HuH-7 (cell line): ENCODE measurements at places on chromosomes 7 and 10.
A peak's percentile ranks its signal among the peaks of the same experiment; 100 is the strongest.

GRCh38 chr10:73494877-73495225, 973 bp downstream of the PPP3CB start:
- no peak for DNase-seq

DNA sequence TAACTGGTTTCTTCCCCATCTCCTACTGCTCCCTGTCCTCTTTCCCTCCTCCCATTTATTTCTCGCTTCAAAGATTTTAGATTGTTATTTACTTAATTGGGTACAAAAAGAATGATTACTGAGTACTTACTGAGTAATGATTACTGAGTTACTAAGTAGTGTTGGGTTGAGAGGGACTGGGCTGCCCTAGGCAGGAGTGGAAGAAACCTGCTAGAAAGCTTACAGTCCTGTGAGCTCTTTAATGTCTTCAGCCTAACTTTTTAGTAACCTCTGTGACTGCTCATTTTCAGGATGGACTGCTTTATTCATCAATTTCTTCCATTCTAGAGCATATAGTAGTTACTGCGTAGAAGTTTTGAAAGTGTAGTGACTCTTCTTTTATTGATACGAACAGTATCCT, 7.6 kb downstream of the PHF14 start:
- no peak for DNase-seq

GRCh38 chr7:107972941-107973376, 30.0 kb downstream of the LAMB1 start:
- DNase-seq, result no peak

- DNase-seq, result no peak
These were observed 188.8 kb downstream of the PARD3 start for GRCh38 chr10:34626158-34626880.

DNA sequence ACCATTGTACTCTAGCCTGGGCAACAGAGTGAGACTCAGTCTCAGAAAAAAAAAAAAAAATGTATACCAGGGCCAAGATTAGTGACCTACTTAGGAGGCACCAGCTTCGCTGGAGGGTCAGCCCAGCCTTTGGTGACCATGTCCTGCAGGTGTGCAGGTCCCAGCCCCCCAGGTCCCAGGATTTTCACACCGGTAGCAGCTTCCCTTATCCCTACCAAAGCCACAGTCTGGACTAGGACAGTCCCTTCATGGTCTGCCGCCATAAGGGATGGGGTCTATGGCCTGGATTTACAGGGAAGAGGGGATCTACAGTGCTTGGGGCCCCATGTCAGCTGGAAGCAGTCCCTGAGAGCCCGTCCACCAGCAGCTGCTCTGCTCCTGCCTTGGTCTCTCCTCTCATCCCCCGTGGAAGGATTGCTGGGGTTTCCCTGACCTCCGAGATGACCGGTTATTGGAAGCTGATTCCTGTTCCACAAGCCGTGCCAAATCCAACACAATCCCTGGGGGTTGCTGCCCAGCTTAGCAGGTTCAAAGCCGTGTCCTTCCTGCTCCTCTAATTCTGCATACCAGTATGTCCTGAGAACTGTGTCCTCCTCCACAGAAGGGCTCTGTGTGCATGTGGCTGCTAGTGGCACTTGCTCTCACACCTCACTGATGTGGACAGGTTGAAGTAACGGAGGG, 11.0 kb upstream of the NDUFB2 start:
- no peak for DNase-seq

DNA sequence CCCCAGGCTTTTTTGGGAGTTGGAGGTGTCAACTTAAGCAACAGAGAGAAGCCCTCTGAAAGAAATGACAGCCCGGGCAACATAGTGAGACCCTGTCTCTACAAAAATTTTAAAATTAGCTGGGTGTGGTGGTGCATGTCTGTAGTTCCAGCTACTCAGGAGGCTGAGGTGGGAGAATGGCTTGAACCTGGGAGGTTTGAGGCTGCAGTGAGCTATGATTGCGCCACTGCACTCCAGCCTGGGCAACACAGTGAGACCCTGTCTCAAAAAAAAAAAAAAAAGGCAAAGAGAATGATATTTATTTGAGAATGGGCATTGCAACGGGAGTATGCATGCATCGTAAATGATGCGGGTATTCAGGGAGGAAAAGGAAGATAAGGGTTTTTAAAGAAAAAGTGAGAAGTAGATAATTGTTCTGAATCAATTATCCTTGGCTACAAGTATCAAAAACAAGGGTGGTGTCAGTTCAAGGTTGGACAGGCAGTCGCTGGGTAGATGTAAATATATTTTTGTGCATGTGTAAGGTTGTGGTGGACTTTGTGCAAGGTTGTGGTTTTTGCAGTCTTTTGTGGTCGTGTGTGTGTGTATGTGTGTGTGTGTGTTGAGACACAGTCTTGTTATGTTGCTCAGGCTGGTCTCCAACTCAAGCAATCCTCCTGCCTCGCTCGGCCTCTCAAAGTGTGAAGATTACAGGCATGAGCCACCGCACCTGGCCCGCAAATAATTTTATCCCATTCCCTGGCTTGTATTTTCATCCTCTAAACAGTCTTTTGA, 65.6 kb downstream of the COL26A1 start:
- no peak for DNase-seq

GRCh38 chr7:51160990-51161615, 155.5 kb downstream of the COBL start:
- peak; percentile 57 for DNase-seq

DNA sequence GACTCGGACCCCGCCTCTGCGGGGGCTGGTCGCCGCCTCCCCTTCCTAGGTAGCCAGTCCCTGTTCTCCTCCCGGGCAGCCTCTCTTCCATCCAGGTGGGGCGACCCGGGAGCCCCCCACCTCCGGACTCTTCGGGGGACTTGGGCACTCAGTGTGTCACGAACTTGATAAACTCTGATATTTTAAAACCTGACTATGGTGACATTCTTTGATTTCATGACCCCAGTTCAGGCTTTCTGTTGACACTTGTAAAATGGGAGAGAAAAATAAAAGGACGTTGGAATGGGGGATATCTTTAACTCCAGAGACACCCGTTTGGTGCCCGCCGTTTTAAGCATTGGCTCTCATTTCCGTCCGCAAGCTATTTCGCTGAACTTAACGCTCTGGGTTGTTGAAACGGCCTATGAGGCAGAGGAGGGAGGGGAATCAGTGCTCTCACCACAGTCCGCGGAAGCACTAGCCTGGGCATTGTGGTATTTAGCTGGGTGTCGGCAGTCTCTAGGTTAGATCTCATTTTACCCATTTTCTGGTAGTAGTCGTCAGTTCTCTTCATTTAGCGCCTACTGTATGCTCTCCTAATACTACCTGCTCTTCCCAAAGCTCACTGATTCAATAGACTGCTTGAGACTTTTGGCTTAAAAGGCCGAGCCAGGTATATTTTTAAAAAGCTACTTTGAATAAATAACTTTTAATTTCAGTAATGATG, 738 bp downstream of the VPS26A start:
- peak; percentile 39 for DNase-seq

DNA sequence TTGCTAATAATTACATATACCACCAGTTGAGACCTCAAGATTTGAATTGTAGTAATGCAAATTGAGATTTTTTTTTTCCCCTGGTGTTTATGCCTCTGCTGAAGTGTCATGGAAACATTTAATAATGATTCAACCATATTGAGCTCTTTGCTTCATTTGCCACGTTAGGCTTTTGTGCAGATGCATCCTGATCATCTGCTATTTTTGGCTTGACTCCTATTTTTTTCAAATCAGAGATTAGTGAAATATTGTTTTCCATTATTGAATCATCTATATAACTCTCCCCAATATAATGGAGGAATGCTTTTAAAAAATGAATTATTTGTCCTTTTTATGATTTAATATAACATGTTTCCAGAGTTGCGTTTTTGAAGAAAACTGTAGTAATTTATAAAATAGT, 115.1 kb downstream of the SRI start:
- DNase-seq, result no peak

DNA sequence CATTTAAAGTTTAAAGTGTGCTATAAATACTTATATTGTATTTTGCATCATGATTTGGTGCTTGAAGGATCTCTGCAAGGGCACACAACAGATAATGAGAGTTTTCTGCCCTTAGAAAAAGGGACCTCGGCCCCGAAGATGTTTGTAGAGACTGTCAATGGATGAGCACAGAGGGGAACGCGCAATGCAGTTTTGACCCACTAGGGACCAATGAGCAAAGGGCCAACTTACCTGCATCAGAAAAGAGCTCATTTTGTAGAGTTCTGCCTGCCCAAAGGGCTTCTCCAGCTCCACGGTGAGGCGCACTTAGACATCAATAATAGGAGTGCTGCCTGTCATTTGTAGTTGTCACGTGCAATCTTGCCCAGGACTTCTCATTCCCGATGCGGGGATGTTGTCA, 91.1 kb downstream of the BUB3 start:
- no peak for DNase-seq

DNA sequence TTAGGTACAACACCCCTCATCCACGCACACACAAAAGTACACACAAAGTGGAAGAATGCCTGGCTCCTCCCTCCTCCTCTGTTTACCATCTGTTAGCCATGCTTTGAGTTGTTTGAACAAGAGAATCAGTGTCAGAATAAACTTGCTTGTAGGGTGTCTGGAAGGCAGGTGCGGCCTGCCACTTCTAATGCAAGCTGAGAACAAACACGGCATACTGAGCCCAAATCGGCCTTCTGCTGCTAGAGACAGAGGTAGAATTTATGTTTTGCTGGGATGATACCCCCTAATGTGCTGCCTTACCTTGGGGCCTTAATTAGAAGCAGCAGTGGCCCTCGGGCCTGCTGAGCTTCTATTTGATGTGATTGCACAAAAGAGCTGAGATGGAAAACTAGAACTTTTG, 24.9 kb upstream of the FAM180A start:
- no peak for DNase-seq

DNA sequence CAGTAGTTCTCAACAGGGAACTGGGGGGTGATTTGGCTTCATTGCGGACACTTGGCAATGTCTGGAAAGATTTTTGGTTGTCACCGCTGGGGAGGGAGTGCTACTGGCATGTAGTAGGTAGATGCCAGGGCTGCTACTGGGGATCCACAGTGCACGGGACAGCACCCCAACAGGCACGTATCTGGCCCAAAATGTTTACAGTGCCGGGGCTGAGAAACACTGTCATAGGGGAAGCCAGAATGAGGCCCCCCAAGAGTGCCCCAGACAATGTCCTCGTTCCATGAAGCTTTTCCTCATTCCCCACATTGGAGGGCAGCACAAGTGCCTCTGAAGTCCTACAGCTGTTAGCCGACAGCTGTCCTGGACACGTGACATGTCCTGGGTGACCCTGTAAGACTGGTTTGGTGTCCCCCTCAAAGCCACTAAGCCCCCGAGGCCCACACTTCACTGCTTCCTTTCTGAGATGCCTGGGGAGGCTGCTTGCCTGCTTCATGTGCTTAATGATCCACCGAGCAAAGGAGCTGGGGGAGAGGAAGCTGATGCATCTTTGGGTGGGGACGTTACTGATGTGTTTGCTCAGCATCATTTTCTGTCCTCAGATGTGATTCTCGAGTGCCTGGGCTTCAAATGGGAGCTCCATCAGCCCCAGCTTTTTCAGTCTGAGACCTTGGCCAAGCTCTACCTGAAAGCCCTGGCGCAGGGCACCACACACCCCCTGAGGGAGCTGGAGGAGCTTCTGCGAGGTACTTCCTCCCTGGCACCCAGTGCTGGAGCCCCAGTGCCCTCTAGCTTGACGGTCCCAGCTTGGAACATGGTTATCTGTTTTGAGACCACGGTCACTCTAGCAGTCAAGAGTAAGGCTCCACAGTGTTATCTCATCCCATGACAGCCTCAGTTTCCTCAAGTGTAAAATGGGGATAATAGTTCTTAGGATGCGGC, 14.7 kb downstream of the BTBD16 start:
- DNase-seq, result no peak

DNA sequence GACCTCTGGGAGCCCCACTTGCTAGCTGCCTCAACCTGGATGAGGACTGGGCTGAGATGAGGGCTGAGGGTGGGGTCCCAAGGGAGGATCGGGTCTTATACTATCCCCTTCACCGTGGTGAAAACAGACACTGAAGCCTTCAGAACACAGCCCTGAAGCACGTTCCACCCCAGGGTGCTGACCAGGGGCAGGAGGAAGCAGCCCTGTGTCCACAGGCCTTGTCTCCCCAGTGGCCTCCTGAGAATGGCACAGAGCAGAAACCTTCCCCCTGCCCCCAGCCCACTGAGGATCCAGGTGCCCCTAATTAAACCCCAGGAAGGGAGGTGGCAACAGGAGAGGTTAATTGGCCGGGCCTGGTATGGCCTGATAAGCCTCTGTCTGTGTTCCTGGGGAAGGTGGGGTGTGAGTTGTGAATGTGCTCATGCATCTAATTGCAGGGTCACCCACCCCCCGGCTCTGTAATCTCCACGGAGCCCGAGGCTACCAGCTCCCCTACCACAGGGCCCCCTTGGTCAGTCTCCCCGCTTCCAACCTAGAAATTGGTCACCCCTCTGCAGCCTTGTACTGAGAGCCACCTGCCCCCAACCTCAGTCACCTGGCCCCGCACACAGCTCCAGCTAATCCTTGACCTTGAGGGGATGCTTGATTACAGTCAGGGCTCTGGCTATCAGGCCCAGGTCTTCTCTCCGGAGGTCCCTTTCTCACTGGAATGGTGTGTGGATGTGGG, 159.0 kb upstream of the UNC5B start:
- no peak for DNase-seq

DNA sequence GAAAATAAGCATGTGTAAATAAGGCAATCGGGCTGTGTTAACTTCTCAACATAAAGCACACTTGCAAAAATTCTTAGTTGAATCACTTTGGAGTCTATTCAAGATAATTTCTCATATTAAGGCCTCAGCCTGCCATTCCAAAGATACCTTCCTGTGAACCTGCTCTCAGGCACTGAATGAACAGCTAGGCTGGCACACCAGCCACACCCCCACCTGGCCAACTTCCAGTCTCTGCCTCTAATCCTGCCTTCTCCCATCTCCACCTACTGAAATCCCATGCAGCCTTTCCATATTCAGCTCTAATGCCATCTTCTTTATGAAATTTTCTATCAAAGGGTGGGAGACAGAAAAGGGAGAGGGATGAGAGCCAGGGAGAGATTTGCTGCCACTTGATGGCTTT, 17.1 kb upstream of the MACROH2A2 start:
- no peak for DNase-seq

- no peak for DNase-seq
These were observed 104.7 kb downstream of the FGFR2 start for GRCh38 chr10:121493521-121493920.

- DNase-seq, result no peak
These were observed 10.6 kb downstream of the INTS1 start for GRCh38 chr7:1493571-1493970.

DNA sequence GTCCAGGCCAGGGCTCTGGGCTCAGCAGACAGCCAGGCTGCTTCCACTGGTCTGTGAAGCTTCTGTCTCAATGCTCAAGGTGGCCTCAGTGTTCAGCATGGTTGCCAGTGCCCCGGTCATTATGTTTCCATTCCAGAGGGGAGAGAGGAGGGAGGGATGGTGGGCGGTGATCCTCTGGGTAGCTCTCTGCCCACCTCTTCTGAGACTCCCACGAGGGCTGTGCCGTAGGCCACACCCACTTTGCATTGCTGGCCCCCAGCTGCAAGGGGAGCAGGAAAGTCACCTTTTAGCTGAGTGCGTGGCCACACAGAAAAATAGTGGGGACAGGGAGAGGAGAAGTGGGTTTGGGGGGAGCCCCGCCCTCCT, 42.5 kb downstream of the FOXK1 start:
- DNase-seq, result no peak
